ENCODE measurements at places on chromosomes 16 and 17. TPM values are rescaled to one million over a fixed set of nuclear protein-coding genes. Genes with fewer than 3 reads are reported as not detected.
A peak's percentile ranks its signal among the peaks of the same experiment; 100 is the strongest.

DNA sequence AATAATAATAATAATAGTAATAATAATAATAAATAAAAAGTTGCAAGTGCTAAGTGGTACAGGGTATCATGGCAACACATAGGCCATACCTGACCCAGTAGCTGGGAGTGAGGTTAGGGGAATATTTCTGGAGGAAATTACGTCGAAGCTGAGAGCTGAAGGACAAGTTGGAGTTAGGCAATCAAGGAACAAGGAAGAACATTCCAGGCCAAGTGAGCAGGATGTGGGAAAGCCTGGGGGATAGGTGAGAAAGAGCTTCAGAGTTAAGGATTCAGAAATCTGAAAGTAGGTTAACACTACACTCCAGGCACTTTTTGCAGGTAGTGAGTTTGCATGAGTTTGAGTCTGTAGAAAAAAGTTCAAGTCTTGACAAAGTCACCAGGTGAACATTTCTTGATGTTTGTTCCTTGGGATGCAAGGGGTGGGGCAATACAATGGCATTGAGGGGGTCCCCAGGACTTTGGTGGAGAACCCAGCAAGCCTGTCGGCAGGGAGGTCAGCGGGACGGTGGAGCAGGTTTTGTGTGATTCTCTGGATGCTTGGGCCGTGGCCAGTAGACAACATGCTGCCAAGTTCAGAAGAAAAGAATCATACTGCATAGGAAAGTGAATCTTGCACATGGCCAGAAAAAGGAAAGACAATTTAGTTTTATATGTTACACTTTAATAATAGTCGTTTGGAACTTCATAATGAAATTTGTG, 27.7 kb upstream of the MPHOSPH6 start:
- H3K4me1 ChIP-seq = peaks cover 11% of the 10 kb centered on the region
- no peak overlapping the region for H3K27ac ChIP-seq
- H3K27me3 ChIP-seq = peaks cover 3% of the 10 kb centered on the region

GRCh38 chr17:8542599-8543502, 87.7 kb downstream of the MYH10 start:
- no peaks in the 10 kb centered on the region for H3K27me3 ChIP-seq
- H3K4me3 ChIP-seq = no peak overlapping the region
- no peaks in the 10 kb centered on the region for H3K4me1 ChIP-seq
- no peak overlapping the region for H3K27ac ChIP-seq
- no peaks in the 10 kb centered on the region for H3K36me3 ChIP-seq

Gene SMIM5
- total RNA-seq = 0.07 TPM

- no peaks in the 10 kb centered on the region for H3K36me3 ChIP-seq
- H3K27me3 ChIP-seq = no peaks in the 10 kb centered on the region
- no peaks in the 10 kb centered on the region for H3K4me1 ChIP-seq
- H3K27ac ChIP-seq = no peak overlapping the region
- DNase-seq = no peak
- H3K4me3 ChIP-seq = no peak overlapping the region
These were observed 22.0 kb downstream of the MNT start for GRCh38 chr17:2378905-2379304.

Gene ANKS4B
- total RNA-seq = not detected

- no peaks in the 10 kb centered on the region for H3K4me1 ChIP-seq
- DNase-seq = no peak
- peaks cover 3% of the 10 kb centered on the region for H3K27me3 ChIP-seq
- H3K4me3 ChIP-seq = no peak overlapping the region
These were observed 178.2 kb downstream of the SALL1 start for GRCh38 chr16:50972876-50973275.

Gene CDH5
- not detected for total RNA-seq

GRCh38 chr16:57889960-57890751, 80.8 kb downstream of the CNGB1 start:
- no peaks in the 10 kb centered on the region for H3K36me3 ChIP-seq
- no peak overlapping the region for H3K27ac ChIP-seq
- peaks cover 7% of the 10 kb centered on the region for H3K4me1 ChIP-seq
- no peak for DNase-seq
- peaks cover 22% of the 10 kb centered on the region for H3K27me3 ChIP-seq

GRCh38 chr17:31811101-31811500, 47.9 kb downstream of the COPRS start:
- no peaks in the 10 kb centered on the region for H3K4me1 ChIP-seq
- H3K27me3 ChIP-seq = peaks cover 4% of the 10 kb centered on the region
- no peak for DNase-seq
- no peaks in the 10 kb centered on the region for H3K36me3 ChIP-seq
- no peak overlapping the region for H3K4me3 ChIP-seq

Gene HBM
- not detected for total RNA-seq

DNA sequence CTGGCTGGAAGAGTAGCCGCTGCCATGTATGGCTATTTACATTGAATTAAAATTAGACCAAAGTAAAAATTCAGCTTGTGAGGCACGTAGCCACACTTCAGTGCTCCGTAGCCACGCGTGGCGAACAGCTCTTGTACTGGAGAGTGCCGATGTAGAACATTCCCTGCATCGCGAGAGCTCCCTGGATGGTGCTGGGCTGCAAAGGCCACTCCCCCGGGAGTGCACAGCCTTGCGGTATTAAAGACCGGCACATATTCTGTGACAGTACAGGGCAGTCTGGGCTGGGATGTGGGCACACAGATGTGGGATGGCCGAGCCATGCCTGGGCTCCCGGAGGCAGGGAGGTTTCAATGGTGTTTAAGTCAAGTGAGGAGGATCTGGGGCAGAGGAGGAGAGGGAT, 102.2 kb downstream of the CMIP start:
- H3K4me1 ChIP-seq = peaks cover 45% of the 10 kb centered on the region
- DNase-seq = no peak
- no peak overlapping the region for H3K4me3 ChIP-seq
- H3K36me3 ChIP-seq = no peaks in the 10 kb centered on the region

Gene DCTN5
- total RNA-seq = 54.1 TPM

- H3K4me1 ChIP-seq = peaks cover 31% of the 10 kb centered on the region
- no peaks in the 10 kb centered on the region for H3K27me3 ChIP-seq
- H3K27ac ChIP-seq = no peak overlapping the region
- no peak overlapping the region for H3K4me3 ChIP-seq
- no peak for DNase-seq
- no peaks in the 10 kb centered on the region for H3K36me3 ChIP-seq
These were observed 40.8 kb downstream of the MRTFB start for GRCh38 chr16:14111713-14112538.

DNA sequence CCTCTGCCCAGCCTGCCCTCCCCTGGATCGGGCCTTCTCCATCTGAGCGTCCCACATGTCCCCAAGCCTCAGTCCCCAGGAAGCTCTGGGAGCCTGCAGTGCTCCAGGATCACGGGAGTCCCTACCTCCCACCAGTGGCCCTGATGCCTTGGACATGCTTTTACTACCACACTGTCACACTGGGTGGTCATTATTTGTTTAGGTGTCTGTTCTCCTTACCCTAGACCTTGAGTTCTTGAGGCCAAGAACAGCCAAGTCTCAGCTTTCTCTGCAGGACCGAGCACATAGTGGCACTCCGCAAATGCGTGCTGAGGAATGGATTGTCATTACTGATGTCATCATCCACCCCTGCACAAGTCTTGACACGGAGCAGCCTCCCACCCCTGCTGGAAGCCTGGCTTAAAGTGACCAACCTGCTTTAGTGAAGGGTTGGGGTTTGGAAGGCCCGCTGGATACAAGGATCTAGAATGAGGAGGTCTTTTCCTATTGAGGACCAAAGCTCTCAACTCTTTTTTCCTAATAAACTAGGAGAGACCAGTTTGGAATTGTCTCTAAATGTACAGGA, 132.9 kb upstream of the CRHR1 start:
- no peaks in the 10 kb centered on the region for H3K27me3 ChIP-seq
- peaks cover 6% of the 10 kb centered on the region for H3K4me1 ChIP-seq

Gene TBC1D3G
- not detected for total RNA-seq

DNA sequence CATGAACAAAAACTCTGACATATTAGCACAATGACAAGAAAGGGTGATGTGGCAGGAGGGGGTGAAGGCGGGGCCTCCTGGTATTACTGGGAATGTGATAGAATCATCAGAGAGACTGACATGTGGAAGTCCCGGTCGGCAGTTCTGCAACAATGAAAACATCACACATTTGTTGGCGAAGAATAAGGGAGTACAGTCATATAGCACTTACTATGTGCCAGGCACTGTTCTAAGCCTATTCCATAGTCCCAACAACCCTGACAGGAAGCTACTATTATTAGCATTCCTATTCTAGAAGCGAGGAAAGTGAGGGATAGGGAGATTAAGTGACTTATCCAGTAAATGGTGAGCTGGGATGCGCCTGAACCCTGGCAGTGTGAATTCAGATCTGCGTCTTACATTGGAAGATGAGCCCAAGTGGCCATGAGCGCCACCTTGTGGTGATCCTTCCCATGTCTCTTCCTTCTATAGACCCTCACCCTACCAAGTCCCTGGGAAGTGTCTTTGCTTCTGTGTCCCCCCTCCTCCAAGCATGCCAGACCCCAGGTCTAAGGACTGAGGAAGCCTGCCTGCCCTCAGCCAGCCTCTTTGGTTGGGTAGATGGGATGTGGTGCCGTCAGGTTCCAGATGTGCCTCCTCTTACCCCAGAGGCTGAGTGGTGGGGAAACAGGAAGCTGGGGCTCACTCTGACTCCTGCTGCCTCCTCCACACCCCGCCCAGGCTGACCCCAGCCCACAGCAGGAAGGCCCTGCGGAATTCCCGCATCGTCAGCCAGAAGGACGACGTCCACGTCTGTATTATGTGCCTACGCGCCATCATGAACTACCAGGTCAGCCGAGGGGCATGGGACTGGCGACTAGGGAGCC, 14.0 kb downstream of the FMNL1 start:
- no peaks in the 10 kb centered on the region for H3K27me3 ChIP-seq
- H3K36me3 ChIP-seq = peaks cover 84% of the 10 kb centered on the region
- peak; percentile 92 for DNase-seq
- H3K27ac ChIP-seq = peak overlapping the region; percentile 99

- no peak for DNase-seq
- H3K4me3 ChIP-seq = no peak overlapping the region
- H3K27ac ChIP-seq = no peak overlapping the region
- H3K4me1 ChIP-seq = no peaks in the 10 kb centered on the region
These were observed 895.8 kb upstream of the EEF2KMT start for GRCh38 chr16:5993356-5993755.

Gene MFAP4
- total RNA-seq = 0.70 TPM

- peaks cover 4% of the 10 kb centered on the region for H3K4me1 ChIP-seq
- peaks cover 11% of the 10 kb centered on the region for H3K36me3 ChIP-seq
- no peak overlapping the region for H3K4me3 ChIP-seq
- DNase-seq = no peak
- no peaks in the 10 kb centered on the region for H3K27me3 ChIP-seq
- peak overlapping the region; percentile 6 for H3K27ac ChIP-seq
These were observed 15.5 kb downstream of the MAP1LC3B start for GRCh38 chr16:87407511-87408112.

Gene PABPN1L
- total RNA-seq = not detected

GRCh38 chr16:47734081-47734857, 273.1 kb downstream of the PHKB start:
- H3K4me3 ChIP-seq = no peak overlapping the region
- H3K36me3 ChIP-seq = no peaks in the 10 kb centered on the region
- DNase-seq = no peak
- H3K27ac ChIP-seq = no peak overlapping the region
- peaks cover 6% of the 10 kb centered on the region for H3K4me1 ChIP-seq
- peaks cover 1% of the 10 kb centered on the region for H3K27me3 ChIP-seq

Gene TCAP
- 1.3 TPM for total RNA-seq

GRCh38 chr16:60151987-60152386, 1417.9 kb upstream of the GOT2 start:
- no peaks in the 10 kb centered on the region for H3K4me1 ChIP-seq
- DNase-seq = no peak
- no peak overlapping the region for H3K27ac ChIP-seq
- no peaks in the 10 kb centered on the region for H3K36me3 ChIP-seq

- H3K27ac ChIP-seq = no peak overlapping the region
- no peak overlapping the region for H3K4me3 ChIP-seq
- no peaks in the 10 kb centered on the region for H3K36me3 ChIP-seq
- DNase-seq = no peak
- H3K4me1 ChIP-seq = no peaks in the 10 kb centered on the region
These were observed 85.5 kb upstream of the ZNF469 start for GRCh38 chr16:88297178-88297720.

GRCh38 chr16:74742051-74742481, 32.6 kb downstream of the FA2H start:
- no peak for DNase-seq
- H3K27me3 ChIP-seq = no peaks in the 10 kb centered on the region
- H3K4me1 ChIP-seq = no peaks in the 10 kb centered on the region
- no peak overlapping the region for H3K4me3 ChIP-seq
- no peaks in the 10 kb centered on the region for H3K36me3 ChIP-seq
- H3K27ac ChIP-seq = no peak overlapping the region

GRCh38 chr17:48052956-48053757, 5.0 kb downstream of the NFE2L1 start:
- H3K27ac ChIP-seq = peak overlapping the region; percentile 66
- H3K27me3 ChIP-seq = no peaks in the 10 kb centered on the region
- H3K36me3 ChIP-seq = peaks cover 69% of the 10 kb centered on the region
- peaks cover 63% of the 10 kb centered on the region for H3K4me1 ChIP-seq
- no peak for DNase-seq
- H3K4me3 ChIP-seq = peak overlapping the region; percentile 6

DNA sequence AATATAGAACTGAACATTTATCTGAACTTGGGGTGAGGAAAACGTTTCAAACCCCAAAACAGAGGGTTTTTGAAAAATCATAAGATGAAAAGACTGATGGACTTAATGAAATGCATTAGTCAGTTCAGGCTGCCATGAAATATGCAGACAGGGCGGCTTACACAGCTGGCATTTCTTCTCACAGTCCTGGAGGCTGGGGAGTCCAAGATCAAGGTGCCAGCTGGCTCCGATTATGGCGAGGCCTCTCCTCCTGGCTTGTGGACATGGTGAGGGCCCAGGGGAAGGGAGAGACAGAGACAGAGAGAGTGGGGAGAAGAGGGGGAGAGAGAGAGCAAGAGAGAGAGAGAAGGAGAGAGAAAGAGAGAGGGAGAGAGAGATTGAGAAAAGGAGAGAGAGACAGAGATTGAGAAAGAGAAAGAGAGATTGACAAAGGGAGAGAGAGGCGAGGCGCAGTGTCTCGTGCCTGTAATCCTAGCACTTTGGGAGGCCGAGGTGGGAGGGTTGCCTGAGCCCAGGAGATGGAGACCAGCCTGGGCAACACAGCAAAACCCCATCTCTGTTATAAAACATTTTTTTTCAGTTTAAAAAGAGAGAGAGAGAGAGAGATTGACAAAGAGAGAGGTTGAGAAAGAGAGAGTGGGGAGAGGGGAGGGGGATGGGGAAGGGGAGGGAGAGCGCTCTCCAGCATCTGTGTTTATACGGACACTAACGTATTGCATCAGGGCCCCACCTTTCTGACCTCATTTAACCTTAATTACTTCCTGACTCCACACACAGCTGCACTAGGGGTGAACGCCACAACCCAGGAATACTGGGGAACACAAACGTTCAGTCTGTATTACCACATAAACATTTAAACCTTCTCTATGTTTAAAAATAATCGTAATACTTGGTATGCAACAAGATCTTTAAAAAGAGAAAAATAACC, 24.6 kb upstream of the RPH3AL start:
- DNase-seq = no peak
- H3K27ac ChIP-seq = no peak overlapping the region
- H3K27me3 ChIP-seq = peaks cover 3% of the 10 kb centered on the region
- no peaks in the 10 kb centered on the region for H3K36me3 ChIP-seq
- H3K4me1 ChIP-seq = peaks cover 4% of the 10 kb centered on the region
- H3K4me3 ChIP-seq = no peak overlapping the region
